ENCODE measurements at places on chromosomes 7 and 10.

GRCh38 chr7:79507131-79507530 is 53.7 kb upstream of the MAGI2 start:
- no peak for DNase-seq

DNA sequence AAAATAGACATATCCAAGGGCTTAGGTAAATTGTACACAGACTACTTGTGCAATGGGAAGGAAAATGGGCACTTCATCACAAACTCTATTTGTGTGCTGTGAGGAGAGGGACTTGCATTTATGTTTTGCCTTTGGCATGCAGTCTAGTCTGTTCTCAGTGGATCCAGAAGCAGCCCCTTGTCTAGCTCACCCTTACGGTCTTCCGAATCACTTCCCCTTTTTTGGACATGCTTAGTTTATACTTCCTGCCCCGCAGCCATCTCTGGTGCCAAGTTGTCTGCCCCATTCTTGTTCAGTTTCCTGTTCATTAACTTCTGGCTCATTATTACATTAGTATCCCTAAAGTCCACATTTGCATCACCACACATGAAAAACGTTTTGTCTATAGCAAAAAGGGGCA is 161.6 kb downstream of the NRCAM start:
- DNase-seq: no peak

DNA sequence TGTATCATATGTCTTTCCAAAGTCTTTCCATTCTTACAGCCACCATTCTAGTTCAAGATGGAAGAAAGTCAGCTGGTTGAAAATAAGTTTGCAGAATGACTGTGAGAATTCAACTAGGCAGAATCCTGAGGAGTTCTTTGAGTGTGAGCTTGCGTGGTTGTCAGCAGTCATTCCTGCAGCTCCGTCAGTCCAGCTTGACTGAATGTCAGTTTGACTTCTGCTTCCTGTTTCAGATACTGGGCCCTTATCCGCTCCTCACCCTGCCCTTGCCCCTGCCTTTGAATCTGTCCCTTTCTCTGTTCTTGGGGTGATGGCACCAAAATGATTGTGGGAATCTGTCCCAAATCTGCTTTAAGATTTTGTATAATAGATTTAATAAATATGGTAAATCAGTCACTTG is 27.8 kb downstream of the SLC26A5 start:
- DNase-seq: no peak

- peak; percentile 46 for DNase-seq
These were observed 5.7 kb upstream of the AP5Z1 start for GRCh38 chr7:4769761-4770160.

GRCh38 chr10:31062856-31063255 is 31.2 kb upstream of the ZNF438 start:
- DNase-seq: peak; percentile 26

GRCh38 chr7:142110638-142111037 is 880 bp upstream of the MGAM2 start:
- DNase-seq: no peak

- no peak for DNase-seq
These were observed 99.7 kb downstream of the BMPR1A start for GRCh38 chr10:86856156-86856555.

GRCh38 chr7:148318102-148318811 is 272.3 kb upstream of the C7orf33 start:
- DNase-seq: no peak

DNA sequence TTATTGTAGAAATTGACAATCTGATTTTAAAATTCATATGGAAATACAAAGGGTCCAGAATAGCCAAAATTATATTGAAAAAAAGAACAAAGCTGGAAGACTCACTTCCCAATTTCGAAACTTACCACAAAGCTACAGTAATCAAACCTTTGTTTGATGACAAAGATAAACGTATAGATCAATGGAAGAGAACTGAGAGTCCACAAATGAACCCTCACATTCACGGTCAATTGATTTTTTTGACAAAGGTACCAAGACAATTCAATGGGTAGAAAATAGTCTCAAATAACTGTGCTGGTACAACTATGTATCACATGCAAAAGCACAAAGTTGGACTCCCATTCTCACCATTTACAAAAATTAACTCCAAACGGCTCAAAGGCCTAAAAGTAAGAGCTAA is 8.7 kb downstream of the KPNA7 start:
- DNase-seq: no peak

GRCh38 chr7:155644971-155645509 is 579 bp downstream of the RBM33 start:
- peak; percentile 38 for DNase-seq

DNA sequence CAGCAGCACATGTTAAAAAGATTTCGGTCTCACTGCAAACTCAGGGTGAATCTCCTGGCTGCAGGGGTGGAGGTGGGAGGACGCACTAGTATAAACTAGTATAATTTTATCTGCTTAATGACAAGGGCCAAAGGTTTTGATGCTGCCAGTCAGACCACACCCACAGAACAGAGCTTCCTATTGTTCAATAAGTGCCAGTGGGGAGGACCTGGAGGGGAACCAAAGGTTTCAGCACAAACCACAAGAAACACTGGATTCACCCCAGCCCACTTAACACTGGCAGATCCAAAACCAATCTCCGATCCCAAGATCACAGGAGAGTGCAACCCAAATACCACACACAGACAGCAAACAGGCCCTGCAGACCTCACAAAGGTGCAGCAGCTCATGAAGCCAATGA is 6.6 kb downstream of the VOPP1 start:
- DNase-seq: no peak

GRCh38 chr7:69739931-69740431 is 141.7 kb downstream of the AUTS2 start:
- peak; percentile 37 for DNase-seq

GRCh38 chr7:786472-787255 is 45.6 kb upstream of the SUN1 start:
- peak; percentile 71 for DNase-seq

DNA sequence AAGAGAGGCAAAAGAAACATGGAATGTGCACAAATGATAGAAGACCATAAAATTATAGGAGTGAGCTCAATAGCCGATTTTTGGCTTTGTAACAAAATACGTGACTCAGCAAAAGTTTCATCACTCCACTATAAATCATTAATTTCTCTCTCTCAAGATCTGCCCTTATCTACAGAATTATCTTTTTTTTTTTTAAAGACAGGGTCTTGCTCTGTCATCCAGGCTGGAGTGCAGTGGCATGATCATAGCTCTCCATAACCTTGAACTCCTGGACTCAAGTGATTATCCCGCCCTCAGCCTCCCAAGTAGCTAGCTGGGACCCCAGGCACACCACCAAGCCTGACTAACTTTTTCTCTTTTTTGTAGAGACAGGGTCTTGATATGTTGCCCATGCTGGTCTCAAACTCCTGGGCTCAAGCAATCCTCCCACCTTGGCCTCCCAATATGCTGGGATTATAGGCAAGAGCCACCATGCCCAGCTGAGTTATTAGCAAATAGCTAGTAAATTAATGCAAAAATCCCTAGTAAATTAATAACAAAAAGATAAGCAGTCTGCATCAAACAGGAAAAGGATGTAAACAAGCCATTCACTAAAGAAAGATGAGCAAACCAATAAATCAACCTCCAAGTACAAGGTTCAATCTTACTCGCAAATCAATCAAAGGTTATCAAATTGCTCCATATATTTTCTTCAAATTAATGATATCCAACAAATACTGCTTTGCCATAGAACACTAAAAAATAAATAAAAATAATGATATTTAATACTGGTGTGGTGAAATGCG is 450.7 kb downstream of the PARD3 start:
- no peak for DNase-seq

DNA sequence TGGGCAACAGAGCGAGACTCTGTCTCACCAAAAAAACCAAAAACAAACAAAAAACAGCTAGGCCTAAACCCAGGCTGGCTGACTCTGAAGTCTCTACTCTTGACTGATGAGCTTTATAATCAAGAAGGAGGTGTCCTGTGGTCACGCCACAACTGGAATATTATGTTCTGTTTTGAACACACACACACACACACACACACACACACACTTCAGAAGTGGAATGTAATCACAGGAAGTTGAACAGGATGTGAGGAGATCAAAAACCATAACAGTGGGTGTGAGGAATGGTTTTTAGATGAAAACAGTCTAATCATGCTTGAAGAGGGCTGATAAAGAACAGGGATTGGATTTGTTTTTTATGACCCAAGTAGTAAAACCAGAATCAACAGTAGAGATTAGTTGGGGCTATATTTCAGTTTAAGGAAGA is 51.1 kb upstream of the IL6 start:
- peak; percentile 82 for DNase-seq

DNA sequence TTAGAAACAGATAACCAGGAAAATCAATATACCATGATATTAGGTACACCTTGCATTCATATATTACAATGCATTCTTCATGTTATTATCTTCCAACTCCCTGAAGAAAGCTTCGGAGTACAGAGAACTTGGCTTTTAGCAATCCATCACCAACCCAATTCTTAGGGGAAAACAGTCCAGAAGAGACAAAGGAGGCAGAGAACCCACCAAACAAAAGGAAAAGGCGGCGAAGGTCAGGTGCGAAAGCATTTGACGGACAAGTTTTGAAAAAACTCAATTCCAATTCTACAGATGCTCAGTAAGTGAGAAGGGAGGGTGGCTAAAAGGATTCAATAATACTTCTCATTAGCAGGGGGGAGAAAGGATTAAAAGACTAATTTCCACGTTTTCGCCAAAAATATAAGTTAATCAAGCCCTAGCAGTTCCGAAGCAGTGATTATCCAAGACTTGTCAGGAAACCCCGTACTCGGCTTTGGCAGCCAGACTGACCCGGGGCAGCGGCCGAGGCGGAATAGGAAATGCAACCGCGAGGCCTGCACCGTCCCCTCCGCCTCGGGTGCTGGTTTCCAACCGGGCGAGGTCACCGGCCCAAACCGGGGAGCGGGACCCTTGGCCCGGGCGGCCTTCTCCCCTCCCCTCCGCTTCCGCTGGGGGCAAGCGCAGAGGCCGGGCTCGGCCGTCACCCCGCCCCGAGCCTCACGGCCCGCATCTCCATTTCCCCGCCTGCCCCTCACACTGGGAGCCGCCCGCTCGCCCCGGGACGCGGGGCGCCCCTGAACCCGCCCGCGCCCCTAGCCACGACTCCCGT is 747 bp downstream of the GDI2 start:
- DNase-seq: peak; percentile 16

DNA sequence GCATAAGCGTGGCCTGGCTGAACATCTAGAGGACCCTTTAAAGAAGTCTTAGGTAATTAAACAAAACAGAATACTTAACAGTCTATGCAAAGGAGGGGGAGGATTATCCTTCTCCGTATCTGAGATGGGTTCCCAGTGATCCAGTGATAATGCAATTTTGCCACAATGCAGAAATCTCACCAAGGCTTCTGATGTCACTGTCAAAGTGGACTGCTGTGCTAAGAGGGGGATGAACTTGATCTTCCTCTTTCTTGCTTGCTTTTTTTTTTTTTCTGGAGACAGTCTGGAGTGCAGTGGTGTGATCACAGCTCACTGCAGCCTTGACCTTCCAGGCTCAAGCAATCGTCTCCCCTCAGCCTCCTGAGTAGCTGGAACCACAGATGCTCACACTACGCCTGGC is 30.8 kb downstream of the GATA3 start:
- DNase-seq: no peak

DNA sequence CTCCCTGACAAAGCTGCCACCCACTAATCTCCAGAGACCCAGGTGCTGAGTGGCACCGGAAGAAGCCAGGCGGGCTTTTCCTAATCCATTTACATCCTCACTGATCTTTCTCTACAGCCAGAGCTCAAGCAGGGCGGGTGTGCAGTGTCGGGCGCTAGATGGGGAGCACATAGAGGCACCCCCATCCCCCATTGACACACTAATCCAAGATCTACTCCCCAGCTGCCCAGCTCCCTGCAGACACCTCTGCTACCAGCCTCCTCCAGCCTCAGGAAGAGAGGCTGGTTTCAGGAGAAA is 22.2 kb downstream of the FRMPD2 start:
- DNase-seq: no peak

GRCh38 chr10:68146133-68146532 is 36.8 kb downstream of the MYPN start:
- DNase-seq: no peak

GRCh38 chr10:114526504-114527238 is 122.4 kb upstream of the AFAP1L2 start:
- peak; percentile 85 for DNase-seq

DNA sequence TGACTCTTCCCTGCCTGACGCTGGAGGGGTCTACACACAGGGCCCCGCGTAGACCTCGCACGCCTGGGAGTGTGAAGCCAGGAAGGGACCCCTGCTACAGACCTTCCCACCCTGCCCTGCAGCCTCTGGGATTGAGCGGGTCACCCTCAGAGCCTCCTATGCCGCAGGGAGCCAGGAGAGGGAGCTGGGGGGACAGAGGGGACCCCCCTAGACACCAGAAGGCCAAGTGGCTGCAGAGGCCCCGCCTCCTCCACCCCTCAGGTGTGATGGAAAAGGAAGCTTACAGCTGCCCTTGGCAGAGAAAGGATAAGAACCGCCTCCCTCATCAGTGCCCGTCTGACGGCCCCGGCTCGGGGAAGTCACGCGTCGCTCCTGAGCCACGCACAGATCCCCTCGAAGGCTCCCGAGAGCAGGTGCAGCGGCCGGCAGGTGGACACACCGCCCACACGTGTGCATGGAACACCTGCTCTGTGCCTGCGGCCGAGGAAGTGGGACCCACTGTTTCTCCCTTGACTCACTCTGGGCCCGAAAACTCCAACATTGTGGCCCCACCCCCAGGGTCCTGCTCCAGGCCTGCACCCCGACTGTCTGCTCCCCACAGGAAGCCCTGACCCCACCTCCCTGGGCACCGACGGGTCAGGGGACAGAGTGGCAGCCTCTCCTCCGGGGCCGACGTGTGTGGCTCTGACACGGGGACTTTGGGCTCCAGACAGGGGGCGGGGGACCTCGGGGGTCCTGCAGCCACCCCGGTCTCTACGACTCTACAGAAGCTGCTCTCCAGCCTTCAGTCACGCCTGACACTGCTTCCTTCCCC is 73.3 kb downstream of the MICALL2 start:
- DNase-seq: no peak

DNA sequence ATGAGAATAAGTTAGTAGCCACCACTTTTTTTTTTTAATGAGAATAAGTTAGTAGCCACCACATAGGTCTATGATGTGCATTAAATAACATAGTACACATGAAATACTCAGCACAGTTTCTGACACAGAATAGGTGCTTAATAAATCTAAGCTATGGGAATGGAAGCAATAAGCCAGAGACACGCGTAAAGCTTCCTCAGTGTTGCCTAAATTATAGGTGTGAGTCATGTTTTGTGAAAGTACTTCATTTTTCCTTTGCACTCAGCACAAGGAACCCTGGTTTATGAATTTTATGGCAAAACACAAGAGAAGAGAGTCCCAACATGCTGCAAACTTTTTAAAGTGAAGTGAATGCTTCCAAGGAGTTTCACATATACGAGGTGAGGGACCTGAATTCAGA is 267.4 kb downstream of the RNLS start:
- DNase-seq: peak; percentile 13

- DNase-seq: no peak
These were observed 252.1 kb upstream of the TAC1 start for GRCh38 chr7:97479740-97480290.

DNA sequence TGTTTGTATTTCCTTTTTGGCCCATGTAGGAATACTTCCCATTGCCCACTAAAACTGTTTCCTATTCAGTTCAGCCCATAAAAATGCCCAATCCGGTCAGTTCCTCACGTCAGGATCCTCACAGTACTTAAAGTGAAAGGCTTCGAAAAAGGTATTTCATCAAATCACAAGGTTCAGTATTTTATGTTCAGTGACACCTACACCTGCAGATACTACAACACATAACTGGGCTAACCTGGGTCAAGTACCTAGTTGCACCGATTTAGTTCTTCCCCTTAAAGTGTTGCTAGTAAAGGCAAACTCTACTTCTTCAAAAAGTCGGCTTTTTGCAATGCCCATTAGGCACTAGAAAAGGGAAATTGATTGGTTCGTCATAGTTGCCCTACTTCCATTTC is 1.1 kb downstream of the SNX13 start:
- DNase-seq: peak; percentile 35
